ENCODE measurements at places on chromosomes 4 and X.
A peak's percentile ranks its signal among the peaks of the same experiment; 100 is the strongest.

- DNase-seq: peak; percentile 33
Measured at GRCh38 chrX:103503163-103503852, 16.0 kb downstream of the RAB40A start.

- no peak for DNase-seq
Measured at GRCh38 chrX:72395237-72395636, 89.5 kb upstream of the CITED1 start.

- DNase-seq: no peak
Measured at GRCh38 chr4:15832523-15833451, 54.7 kb downstream of the CD38 start.

- DNase-seq: no peak
Measured at GRCh38 chr4:151628001-151628608, 132.7 kb downstream of the GATB start.

DNA sequence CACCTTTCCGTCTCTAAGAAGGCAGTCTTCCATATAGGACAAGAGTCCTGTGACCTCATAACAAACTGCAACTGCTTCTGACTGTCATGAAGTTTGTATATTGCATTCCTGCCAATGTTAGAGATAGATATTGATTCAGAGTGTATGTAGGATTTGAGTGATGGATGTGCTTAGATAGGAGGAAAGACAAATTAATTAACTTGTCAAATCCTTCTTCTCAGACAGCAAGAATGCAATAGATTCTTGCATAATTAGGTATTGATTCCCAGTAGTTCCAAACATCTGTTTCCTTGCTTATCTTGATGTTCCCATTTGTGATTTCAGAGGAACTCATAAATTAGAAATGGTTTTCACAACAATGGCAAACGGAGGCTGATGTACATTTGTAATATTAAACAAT lies 555.3 kb downstream of the TRAM1L1 start:
- DNase-seq: no peak

DNA sequence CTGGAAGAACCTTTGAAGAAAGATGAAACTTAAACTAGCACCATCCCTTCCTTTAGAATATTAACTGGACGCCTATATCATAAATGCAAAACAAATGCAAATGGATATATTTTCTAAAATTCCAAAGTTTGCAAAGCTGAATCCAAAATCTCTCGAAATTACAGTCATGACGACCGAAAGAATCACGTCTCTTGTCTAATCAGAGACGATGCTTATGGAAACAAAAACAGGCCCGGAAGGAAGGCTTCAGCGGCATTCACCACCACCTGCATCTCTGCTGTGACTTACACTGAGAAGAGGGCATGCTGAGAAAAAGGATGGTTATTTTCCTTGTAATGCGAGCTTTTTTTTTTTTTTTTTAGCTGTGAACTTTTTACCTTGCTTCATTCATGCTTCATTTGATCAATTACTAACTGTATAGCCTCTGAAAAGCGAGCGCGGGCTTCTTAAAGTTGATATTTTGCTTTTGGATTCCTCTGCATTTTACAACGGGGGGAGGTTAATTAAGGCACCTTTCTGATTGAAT lies 209.3 kb downstream of the SOWAHB start:
- DNase-seq: no peak

DNA sequence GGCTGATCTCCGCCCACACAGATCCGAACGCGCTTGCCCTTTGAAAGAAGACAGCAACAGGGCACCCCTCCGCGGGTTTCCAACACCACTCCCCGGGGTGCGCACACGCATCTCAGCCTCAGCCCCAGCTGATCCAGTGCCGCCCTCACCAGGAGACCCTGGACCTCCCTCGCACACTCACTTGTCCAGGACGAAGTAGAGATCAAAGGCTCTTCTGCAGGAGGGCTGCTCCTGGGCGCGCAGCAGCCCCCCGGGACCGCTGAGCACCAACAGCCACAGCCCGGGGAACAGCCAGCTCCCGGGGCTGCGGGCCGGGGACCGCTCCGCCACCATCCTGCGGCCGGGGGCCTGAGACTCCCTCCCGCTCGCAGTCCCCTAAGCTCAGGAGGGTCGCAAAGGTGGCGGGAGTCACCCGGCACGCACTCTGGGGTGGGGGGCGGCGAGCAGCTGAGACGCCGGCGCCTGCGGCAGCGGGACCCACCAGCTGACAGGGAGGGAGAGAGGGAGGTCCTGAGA lies 743 bp downstream of the ANTXR2 start:
- peak; percentile 48 for DNase-seq

- DNase-seq: no peak
Measured at GRCh38 chr4:1970926-1971325, 37.8 kb downstream of the NELFA start.

GRCh38 chrX:38151441-38151840 lies 69.2 kb downstream of the SRPX start:
- DNase-seq: peak; percentile 24

DNA sequence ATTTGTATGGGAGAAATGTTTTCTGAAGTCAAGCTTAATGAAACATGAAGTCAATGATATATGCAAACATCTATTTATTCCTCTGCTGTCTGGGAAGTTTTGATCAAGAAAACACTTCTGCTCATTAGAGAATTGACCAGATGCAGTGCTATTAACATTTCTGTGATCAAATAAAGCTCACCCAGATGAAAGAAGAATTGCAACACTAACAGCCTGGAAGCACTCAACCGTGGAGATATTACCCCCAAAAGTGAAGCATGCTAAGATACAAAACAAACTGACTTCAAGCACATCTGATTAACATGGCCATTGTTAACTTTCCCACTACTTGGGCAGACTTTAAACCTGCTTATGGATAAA lies 73.7 kb upstream of the GUCY1A1 start:
- DNase-seq: no peak

All from EL (cell line).